Esophagus squamous epithelium (tissue), 5 donors: ENCODE measurements at places on chromosomes 6 and 20. TPM values are rescaled to one million over a fixed set of nuclear protein-coding genes. Genes with fewer than 3 reads are reported as not detected.

PPP1R3G gene
- total RNA-seq: 1.3 TPM

RIMS1 gene
- total RNA-seq: 0.53 TPM

GRCh38 chr20:52896348-52896747 lies 75.8 kb upstream of the TSHZ2 start:
- no peaks in the 10 kb centered on the region for H3K27me3 ChIP-seq
- H3K4me3 ChIP-seq: no peak overlapping the region
- H3K36me3 ChIP-seq: no peaks in the 10 kb centered on the region
- no peak overlapping the region for H3K27ac ChIP-seq

DNA sequence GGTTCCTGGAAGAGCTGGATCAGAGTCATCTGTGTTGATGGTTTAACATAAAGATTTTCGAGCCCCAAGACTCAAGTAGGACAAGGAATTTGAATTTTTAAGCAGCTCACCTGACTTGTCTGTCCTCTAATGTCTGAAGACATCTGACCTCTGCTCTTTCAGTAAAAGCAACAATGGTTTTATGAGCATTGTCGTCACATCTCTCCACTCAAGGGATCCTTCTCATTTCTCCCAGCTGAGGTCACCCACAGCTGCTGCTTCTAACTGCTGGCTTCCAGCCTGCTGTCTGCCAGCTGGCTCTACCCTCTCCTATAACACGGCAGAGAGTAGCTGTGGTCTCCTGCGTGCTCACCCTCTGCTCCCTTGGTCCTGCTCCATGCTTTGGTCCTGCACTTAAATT lies 24.7 kb upstream of the HDAC2 start:
- DNase-seq: no peak
- H3K27me3 ChIP-seq: no peaks in the 10 kb centered on the region
- H3K27ac ChIP-seq: no peak overlapping the region
- H3K4me1 ChIP-seq: no peaks in the 10 kb centered on the region
- H3K36me3 ChIP-seq: no peaks in the 10 kb centered on the region
